NCI-H1092 treated with DMSO at 0.1 percent for 48 hours (cell line): ENCODE measurements at places on chromosomes 11 and 22.

- DNase-seq, result no peak
Measured at GRCh38 chr11:111939836-111940604, 2.9 kb downstream of the DIXDC1 start.

- DNase-seq, result no peak
Measured at GRCh38 chr11:22199243-22199642, 6.4 kb downstream of the ANO5 start.

GRCh38 chr22:31344578-31345330, 1.4 kb downstream of the PATZ1 start:
- no peak for DNase-seq

- DNase-seq, result no peak
Measured at GRCh38 chr22:32874385-32874784, 72.9 kb downstream of the TIMP3 start.

DNA sequence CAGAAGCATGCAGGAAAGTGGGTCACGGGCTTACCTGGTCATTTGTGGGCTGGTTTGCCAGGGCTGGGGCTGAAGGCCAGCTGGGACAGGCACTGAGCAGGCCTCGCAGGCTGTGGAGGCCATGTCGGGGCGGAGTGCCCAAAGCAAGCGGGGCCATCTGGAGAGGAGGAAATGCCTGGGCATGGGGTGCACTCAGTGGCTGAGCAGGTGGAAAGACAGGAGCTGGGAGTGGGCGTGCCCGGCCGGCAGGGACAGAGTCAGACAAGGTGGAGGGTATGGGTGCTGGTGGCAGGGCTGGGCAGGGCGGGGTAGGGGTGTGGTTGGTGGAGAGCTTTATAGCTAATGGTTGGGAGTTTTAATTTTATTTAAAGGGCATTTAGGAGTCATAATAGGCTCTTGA, 27.4 kb downstream of the DAGLA start:
- DNase-seq, result no peak

GRCh38 chr11:101115671-101116160, 13.9 kb downstream of the PGR start:
- DNase-seq, result no peak

DNA sequence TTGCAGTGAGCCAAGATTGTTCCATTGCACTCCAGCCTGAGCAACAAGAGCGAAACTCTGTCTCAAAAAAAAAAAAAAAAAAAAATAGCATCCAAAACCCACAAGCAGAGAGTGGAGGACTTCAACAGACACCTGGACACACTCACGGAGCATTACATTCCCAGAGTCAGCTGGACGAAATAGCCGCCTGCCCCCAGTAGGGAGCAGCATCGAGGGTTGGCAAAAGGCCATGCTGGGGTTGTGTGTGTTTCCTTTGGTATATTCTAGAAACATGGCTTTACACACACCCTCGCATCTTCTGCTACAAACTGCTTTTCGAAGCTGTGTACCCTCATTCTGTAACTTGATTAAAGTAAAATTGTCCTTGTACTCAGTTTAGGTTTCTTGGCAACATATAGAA, 5.3 kb downstream of the ADA2 start:
- DNase-seq, result peak; percentile 23

- DNase-seq, result no peak
Measured at GRCh38 chr11:28628412-28628811, 520.2 kb downstream of the METTL15 start.

DNA sequence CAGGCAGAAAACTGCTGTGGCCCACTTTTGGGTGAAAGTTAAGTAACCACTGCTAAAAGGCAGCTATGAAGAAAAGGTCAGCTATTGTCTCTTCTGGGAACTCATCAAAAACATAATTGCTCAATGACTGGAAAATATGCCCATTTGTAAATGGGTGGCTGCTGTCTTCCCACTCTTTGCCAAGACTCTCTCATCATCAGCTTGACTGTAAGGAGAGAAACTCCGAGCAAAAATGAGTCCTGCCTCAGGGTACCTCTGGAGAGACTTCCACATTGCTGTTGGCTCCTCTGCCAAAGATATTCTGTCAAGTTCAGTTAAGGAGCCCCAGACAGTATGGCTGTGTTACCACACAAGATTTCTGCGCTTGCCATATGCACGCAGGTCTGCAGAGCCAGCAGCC, 138.7 kb downstream of the BBOX1 start:
- no peak for DNase-seq

GRCh38 chr22:17121233-17122195, at the start of gene TMEM121B:
Gene TMEM121B (minus strand): TSS chr22:17121360. CDS start chr22:17121127, 233 bp downstream.
- peak; percentile 94 for DNase-seq

DNA sequence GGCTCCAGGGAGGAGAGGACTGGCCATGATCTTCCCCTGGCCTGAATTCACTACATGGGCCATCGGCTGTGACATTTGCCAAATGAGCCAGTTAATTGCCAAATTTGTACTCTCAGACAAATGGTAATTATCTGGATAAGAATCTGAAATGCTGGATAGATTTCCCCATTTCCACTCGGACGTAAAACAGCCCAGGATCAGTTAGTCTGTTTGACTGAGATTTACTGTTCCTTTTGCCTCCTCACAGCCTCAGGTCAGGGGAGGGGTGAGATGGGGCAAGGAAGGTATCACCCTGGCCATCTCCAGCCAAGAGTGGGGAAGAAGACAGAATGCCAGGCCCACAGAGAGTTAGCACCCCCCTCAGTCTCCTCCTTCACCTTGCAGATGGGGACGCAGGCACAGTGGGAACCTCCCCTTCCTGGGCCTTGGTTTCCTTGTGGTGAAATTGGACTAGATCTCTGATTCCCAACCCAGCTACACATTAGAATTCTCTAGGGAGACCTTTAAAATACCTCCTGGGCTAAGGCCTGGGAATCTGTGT, 5.2 kb downstream of the TRIM29 start:
- DNase-seq, result no peak

GRCh38 chr22:39496131-39496838, 5.8 kb upstream of the MIEF1 start:
- DNase-seq, result peak; percentile 74

- no peak for DNase-seq
Measured at GRCh38 chr11:33933602-33934001, 41.7 kb upstream of the LMO2 start.

GRCh38 chr22:24894998-24895397, 51.5 kb downstream of the LHFPL7 start:
- peak; percentile 73 for DNase-seq

DNA sequence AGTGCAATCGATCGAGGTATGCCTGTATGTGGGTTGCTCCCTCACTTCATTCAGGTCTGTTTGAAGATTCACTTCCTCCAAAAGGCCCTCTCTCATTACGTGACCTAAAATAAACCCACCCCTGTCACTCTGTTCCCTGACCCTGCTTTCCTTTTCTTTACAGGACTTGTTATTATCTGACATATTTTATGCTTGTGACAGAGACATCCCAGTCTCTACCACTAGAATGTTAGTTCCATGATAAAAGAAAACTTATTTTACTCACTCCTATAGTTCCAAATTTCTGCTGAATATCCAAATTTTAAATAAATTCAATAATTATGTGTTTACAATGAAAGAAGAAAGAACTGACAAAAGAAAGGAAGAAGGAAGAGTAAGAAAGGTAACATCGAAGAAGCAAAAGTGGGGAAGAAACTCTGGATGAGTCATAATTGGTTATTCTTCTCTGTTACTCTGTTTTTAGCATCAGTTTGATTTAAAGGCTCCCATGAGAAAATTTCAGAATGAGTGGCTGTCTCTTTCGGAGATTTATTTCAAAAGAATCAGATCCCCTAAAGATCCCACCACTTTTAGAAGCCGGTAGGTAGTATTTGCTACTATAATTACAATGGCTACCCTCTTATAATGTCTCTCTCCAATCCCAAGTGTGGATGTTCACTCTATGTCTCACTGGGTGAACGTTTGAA, 33.5 kb downstream of the ENTHD1 start:
- DNase-seq, result no peak
